NCI-H2029 (cell line): ENCODE measurements at places on chromosomes 6 and 20.

- DNase-seq, result no peak
Measured at GRCh38 chr20:59364611-59365010, 64.2 kb downstream of the EDN3 start.

DNA sequence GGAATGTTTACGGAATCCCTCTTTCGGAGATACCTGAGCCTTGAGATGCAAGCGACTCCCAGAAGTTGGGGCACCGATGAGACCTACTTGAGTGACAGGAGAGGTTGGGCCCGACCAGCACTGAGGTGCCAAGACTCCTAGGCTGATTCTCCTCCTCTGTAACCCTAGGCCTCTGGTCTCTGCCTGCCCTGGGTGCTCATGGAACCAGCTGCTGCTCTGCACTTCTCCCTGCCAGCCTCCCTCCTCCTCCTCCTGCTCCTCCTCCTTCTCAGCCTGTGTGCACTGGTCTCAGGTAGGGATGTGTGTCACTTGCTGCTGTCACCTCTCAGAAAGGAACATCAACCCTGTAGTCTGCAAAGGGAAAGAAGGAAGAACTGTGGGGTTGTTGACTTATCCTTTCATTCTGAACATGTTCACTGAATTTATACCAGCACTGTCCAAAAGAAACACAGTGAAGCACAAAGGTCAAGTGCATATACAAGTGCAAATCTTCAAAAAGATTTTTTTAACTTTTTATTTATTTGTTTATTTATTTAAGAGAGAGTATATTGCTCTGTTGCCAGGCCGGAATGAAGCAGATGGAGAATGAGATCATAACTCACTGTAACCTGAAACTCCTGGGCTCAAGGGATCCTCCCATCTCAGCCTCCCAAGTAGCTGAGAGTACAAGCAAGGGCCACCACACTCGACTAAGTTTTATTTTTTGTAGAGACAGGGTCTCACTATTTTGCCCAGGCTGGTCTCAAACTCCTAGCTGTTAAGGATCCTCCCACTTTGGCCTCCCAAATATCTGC is 913 bp downstream of the BTN2A2 start:
- peak; percentile 75 for DNase-seq

- DNase-seq, result no peak
Measured at GRCh38 chr20:48841196-48841874, 13.5 kb upstream of the PREX1 start.

- DNase-seq, result no peak
Measured at GRCh38 chr6:14499841-14500240, 382.3 kb downstream of the CD83 start.

DNA sequence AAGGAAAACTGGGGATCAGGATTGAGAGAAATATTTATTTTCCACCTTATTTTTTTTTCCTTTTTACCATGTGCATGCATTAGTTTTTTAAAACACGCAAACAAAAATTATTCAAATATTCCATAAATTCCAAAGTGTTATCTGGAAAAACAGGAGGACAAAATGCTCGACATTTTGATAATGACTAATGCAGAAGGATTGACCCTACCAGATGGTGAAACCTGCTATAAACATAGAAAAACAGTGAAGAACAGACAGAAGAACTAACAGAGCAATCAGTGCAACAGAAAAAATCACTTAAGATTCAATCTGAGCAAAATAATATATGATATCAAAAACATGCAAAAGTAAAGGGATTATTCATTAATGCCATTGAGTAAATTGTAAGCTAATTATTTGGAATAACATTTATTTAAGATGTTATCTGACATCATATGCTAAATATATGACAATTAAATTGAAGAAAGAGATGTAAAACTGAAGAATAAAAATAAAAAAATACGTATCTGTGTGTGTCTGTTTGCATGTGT is 218.4 kb downstream of the LMBRD1 start:
- DNase-seq, result no peak
